ENCODE measurements at places on chromosomes 1 and 21.

DNA sequence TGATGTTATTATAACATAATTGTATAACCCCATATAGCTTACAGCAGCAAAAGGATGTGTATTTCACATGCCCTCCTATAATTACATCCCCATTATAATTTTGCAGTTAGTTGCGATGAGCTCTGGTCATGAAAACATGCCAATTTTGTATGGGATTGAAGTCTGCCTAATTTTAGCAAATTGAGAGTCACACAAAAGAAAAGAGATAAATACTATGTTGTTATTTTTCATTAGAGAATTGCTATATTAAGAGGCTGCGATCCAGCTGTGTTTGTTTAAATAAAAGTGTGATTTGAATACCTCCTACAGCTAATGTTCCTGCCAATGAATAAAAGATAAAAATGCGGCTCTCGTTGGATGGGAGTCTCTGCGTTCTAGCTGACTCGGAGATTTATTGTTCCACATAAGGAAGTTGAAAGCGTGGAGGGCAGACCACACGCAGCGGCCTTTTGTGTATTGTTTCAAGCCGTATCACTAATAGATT lies 461.0 kb upstream of the NFIA start:
- no peak for DNase-seq

DNA sequence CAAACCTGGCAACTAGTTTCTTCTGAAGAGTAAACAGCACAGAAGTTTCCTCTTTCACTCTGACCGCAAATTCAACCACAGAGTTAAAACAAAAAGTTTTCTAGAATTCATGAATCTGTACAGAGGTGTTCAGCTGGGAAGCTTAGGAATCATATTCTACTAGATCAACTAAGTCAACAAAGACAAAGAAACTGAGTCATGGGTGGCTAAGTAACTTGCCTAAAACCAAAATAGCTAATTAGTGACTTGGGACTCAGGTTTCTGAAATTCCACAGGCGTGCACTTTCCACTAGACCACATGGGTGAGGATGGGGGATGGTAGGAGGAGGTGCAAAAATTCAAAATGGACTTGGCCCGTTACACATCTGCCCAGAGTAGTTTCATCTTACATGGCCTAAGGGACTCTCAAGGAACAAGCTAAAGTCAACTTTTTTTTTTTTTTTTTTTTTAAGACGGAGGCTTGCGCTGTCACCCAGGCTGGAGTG lies 25.8 kb downstream of the PTPN14 start:
- DNase-seq, result no peak

DNA sequence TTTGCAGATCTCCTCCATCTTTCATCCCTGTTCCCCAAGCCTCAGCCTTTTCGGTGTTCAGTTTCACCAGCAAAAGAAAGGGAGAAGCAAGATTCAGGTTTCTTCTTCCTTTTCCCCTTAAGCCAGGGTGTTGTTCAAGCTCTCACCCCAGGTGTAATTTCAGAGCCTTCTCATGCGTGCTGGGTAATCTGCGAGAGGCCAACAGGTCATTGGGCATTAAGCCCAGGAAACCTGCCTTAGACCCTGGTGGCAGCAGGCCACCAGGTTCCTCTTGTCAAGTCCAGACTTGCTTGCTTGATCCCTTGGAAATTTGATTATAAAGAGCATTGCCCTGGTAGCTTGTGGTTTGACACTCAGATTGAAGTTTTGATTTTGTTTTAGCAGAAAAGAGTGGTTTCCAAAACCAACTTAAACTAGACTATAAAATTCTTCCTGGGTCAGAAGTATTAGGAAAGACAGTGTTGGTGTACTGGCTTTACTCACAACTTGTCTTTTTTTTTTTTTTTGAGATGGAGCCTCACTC lies 6.9 kb downstream of the AKR1A1 start:
- DNase-seq, result no peak

DNA sequence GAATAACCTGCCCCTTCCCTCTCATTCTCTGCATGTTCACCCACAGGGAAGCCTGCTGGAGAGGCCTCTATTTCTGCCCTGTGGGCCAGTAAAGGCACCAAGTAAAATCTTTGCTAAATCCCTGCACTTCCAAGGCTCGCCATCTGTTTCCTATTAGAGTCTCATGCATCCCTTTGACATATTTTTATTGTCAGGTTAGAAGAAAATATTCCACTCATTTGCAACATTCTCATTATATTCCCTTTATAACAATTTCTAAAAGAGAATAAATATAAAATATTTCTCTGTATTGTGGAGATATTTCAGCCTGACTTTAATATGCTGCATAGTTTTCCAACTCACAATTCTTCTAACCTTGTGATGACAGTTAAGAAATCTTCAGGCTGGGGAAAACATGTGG lies 340.4 kb upstream of the VAMP3 start:
- no peak for DNase-seq

DNA sequence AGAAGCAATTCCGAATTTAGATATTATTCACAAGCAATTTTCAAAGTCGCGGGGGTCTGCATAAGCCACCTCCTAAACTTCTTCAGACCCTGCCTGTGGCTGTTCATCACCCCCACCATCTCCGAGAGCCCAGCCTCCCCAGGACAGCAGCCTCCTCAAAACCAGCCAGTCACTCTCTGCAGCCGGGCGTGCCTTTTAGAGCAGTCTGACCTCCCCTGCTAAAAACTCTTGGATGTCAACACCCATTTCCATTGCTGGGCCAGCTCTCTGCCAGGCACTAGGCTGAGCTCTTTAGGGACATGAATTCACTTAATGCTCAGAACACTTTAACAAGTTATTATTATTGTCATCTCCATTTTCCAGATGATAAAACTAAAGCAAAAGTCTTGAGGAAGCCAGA lies 11.7 kb downstream of the ADPRS start:
- DNase-seq, result no peak

DNA sequence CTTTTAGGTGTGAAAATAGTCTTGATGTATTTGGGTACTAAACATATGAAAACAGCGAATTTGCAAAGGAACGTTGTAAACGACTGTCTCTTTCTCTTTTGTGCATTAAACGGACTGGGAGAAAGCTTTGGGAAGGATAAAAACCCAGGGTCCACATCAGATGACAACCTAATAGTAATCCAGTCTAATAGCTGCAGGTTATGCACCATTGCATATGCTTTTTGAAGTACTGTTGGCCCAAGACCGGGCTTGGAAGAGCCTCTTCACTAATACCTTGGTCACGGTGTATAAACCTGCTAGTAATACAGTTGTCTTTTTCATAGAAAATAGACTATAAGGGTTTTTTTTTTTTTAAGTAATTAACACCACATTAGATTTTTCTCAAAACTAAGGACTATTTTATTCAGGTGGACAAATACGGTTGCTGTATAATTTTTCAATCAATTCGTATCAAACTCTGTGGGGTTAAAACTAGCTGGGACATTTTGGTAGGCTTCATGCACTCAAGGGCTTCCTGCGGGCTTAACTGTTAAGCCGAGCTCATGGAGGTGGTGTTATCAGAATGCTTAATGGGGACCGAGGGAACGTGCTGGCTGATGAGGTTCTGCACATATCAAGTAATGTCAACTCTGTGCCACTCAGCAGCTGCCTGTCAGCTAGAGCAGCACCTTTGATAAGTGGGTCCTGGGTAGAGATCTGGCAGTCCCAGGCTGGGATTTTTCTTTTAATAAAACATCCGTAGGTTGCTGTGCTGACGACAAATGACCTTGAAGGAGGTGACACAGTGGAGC lies 2.1 kb downstream of the RYR2 start:
- DNase-seq, result no peak

- no peak for DNase-seq
Measured at GRCh38 chr1:235090406-235091069, 38.1 kb downstream of the TOMM20 start.

DNA sequence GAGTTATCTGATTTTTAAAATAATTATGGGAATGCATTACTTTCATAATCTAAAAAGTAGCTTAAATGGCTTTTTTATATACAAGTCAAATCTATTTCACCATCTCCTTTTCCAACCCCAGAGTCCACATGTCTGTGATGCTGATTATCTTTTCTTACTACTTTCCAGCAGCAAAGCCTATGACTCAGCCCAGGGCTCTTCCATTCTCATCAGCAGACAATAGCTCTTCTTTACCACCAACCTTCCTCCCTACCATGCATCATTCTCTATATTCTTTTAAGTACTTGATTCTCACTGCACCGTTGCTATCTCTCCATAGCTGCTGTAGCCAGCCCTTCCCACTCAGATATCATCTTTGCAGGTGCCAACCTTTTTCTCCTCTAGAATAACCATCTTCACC lies 61.3 kb downstream of the OVGP1 start:
- no peak for DNase-seq

DNA sequence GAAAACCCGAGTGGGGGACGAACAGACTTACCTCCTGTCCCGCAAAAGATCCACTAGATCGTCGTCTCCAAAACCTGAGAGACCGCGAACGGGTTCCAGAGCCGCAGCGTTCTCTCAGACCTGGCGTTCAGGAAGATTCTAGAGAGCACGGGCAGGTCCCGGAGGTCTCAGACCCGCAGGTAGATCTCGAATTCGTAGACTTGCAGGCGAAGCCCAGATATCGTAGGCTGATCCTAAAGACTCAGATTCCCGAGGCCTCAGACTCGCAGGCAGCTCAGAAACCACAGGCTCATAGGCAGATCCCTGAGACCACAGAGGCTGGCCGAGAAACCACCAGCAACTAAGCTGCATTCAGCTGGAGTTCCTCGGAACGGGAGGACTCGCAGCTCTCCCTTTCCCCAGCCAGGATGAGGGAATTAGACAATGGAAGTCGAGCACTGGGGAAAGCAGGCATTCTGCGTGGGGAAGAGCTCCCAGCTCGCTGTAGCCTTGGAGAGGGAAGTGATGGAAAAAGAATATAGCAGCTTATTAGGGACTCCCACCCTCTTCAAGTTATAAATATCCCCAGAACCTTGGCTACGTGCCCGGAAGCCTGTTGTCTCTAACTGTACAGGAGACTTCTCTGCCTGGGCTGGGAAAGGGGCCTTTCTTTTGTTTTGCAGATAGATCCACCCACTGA lies at the start of gene ZNF436:
ZNF436 (minus strand) TSS at position 502 of the 679 bp plus-strand sequence. CDS start 1,831 bp downstream, outside the sequence.
- DNase-seq, result peak; percentile 77

DNA sequence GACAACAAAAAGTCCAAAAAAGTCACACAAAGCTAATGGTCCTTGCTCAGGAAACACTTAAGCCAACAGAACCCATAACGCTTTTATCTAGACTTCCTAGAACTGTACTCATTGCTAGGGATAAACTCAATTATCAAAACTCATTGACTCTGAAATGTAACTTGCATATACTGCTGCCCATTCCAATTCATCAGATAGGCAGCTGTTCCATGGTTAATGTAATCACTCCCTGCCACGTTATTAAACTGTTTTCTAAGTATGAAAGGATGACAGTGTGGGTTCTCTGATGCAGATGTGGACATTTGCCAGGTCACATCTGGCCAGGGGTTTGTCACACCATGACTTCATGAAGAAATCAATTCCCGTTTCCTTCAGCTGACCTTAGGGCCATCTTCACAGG lies 30.3 kb upstream of the DNAJC11 start:
- no peak for DNase-seq
